Substantia nigra (tissue), 51 donors: ENCODE measurements at places on chromosomes 6 and 20.

DNA sequence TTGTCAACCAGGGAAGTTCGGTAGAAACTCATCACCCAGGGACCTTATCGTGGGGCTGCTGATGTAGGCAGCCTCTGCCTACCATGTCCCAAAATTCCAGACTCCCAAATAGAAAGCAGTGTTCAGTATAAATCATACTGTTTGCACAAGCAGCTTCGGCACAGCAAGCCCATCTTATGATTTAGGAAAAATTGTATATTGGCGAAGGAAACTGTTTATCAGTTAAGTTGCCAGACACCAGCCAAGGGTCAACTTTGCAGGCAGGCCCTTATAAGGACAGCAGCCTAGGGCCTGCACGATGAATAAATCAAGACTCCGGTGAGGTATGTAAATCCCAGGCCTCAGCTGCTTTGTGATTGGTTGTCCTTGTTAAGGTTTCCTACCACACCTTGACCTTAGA, 36.8 kb downstream of the GFOD1 start:
- DNase-seq: no peak

- no peak for DNase-seq
Measured at GRCh38 chr20:10067321-10067720, 32.5 kb downstream of the ANKEF1 start.

DNA sequence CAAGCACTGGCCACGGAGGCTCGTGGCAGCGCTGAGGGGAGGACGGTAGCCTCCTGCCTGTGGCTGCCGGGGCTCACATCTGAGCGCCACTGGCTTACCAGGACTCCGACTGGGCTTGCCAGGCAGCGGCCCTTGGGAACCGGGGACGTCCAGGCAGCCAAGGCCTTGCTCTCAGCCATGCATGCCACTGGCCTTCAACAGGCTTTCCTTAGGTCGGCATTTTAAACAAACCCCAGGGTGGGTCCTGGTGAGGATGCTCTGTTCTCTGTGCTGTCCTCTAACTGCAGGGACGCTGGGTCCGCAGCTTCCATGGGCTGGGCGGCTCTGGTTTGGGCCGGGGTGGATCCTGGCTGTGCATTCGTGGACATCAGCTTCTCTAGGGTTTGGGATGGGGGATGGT, 59.1 kb upstream of the BHLHE23 start:
- DNase-seq: no peak

- no peak for DNase-seq
Measured at GRCh38 chr6:127762284-127762683, 138.6 kb downstream of the THEMIS start.

DNA sequence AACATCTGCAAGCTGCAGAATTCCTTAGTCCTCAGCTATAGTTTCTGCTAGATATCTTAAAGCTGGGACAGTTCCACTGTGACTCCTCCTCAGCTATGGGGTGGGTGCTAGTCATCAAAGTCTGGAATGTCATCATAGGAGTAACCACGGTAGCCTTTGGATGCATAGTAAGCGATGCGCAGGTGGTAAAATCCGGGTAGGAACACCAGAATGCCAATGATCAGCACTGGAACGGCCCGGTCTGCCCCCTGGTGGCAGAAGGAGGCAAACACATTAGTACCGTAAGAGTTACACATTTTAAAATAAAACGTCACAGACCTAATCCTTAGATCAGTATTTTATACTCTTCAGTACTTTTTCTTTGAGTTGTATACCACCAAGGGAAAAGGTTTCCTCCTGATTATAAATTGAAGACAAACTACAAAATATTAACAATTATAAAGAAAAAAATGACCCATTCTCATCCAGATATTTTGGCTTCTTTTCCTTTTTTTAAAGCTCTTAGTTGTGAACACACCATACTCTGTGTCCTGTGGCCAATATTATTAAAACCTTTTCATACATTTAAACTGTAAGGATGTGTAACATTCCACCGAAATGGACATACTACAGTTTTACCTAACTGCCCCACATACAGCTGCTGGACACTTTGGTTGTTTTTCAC, 18.9 kb downstream of the PCNA start:
- DNase-seq: peak; percentile 70

DNA sequence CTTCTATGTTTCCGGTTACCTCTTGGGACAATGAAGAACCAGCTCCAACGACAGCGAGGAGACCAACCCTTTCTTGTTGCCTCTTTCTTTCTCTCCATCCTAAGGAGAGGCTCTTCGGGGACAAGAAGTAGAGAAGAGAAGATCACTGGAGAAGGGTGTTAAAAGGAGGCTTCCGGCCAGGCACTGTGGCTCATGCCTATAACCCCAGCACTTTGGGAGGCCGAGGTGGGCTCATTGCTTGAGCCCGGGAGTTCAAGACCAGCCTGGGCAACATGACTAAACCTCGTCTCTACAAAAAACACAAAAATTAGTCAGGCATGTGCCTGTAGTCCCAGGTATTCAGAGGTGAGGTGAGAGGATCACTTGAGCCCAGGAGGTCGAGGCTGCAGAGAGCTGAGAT, 90.8 kb upstream of the TNFAIP3 start:
- DNase-seq: no peak

DNA sequence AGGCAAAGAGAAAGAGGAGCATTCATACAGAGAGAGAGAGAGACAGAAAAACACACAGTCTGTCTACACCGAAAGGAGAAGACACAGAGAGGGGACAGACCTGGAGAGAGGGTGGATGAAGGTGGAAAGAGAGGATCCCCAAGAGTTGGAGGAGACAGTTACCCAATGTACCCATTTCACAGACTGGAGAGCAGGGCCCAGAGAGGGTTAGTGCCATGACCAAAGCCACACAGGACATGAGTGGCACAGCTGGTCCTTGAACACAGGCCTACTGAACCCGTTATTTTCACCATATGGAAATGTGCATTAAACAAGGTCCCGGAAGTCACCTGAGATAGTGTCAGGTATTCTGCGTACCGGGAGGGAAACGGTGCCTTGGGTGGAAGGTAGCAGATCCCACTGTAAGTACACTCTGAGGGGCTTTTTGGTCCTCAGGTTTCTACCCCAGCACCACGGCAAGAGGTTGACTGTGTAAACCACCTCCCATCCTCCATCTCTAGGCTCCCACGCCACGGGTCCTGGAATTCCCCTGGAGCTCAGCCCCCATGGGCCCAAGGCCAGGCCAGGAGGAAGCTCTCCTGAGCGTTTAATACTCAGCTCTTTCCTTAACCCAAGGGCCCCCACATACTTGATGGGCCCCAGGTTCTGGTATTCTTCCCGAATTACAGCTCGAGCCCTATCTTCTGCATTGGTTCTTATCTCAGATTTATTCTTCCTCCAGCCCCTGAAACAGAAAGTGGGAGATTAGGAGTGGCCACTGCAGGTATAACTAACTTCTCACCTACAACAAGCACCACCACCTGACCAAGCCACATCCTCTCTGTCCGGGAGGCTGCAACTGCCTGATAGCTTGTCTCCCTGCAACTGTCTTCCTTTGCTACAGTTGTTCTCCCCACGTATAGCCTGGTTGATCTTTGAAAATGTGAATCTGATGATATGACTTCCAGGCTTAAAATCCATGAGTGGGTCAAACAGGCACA, 38.4 kb upstream of the OCSTAMP start:
- DNase-seq: no peak

DNA sequence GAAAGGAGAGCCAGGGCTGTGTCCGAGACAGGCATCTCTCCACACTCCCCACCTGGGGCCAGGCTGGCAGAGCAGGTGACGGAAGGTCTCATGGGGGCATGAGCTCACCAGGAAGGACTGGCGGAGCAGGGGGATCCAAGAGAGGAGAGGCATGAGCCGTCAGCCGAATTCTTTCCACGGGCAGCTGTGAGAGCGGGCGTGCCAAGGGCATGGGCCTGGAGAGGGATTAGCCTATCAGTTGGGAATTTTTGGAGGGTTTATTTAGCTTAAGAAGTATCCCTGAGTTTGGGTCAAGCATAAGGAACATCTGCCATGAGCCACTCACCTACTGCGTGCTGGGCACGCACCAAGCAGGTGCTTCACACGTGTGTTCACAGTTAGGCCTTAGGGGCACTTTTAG, 60.2 kb upstream of the ZNFX1 start:
- DNase-seq: no peak

DNA sequence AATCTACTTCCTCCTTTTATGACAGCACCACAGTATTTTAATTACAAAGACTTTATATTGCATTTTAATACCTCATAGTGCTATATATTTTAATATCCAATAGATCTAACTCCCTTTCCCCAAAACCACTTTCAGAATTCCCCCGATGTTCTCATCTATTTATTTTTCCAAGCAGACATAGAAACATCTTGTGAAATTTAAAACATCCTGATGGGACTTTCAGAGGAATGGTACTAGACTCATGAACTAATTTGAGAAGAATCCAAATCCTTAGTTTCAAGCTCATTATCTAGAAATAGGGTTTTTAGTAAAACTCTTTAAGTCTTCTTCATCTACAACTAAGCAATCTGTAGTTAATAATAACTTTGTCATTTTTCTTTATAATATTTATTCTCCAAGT, 97.0 kb downstream of the TRERF1 start:
- DNase-seq: no peak

- no peak for DNase-seq
Measured at GRCh38 chr6:52305411-52305810, 20.9 kb upstream of the MCM3 start.

GRCh38 chr6:6900569-6901204, 207.1 kb upstream of the RREB1 start:
- DNase-seq: no peak

- no peak for DNase-seq
Measured at GRCh38 chr6:15429141-15430110, 183.6 kb downstream of the JARID2 start.

GRCh38 chr20:63009988-63010769, 3.4 kb upstream of the BHLHE23 start:
- DNase-seq: no peak

DNA sequence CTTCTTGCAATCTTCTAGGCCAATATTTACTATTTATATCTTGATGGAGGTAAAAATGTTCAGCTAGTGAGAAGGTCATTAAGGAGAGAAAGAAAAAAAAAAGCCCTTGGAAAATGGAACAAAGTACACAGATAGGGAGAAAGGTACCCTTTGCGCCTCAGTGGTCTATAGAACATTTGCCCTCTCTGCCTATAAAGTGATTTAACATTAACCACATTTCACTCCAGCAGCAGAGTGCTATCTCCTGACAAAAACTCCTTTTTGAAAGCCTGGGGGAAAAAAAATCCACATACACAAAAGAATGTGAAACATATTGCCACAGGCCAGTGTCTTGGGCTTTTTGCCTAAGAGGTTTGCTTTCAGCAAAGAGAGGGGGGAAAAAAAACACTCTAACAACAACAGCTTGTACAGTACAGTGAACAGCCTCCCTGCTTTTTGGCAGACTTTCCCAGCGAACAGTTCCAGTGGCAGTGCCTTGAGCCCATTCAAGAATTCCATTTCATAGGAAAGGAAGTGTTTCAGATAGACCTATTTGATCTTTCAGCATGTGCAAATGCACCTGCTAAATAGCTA, 695 bp downstream of the ARHGAP18 start:
- DNase-seq: peak; percentile 6

DNA sequence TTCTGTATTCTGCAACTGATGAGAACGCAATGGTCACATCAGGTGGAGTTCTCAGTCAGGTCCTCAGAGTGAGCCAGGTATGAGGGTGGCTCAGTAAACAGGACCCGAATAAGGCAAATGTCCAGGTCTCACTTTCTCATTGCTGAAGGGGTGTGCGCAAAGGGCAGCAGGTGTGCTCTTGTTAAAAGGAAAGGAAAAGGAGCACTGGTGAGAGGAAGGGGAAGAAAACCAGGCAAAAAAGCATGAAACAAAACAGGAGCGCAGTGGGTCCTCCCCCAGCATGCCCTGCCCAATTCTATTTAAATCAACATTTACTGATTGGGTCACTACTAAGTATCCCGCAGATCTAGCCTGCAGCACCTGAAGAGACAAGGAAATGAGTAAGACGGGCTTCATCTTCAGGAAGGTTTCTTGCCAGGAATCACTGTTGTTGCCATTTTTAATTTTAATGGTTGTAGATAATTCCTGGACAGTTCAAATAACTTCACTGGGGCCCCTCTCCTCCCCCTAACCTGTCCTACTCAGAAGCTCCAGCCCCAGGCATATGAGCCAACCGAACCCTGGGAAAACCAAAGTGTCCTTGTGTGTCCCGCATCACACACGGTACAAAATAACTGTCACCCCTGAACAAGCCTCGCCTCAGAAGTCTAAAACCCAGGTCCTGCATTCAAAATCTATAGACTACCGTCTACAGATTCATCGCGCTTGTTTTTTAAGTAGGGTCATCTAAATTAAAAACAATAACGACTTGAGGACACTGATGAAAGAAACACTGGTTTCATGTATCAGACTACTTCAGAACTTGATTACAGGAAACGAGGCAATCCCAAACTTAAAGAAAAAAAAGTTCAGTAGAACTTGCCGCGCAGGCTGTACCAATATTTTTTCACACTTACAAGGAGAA, 980 bp downstream of the MBOAT1 start:
- no peak for DNase-seq

- DNase-seq: no peak
Measured at GRCh38 chr6:37011656-37012378, 6.4 kb downstream of the FGD2 start.

- no peak for DNase-seq
Measured at GRCh38 chr6:105890521-105891244, 195.5 kb upstream of the PRDM1 start.

- DNase-seq: peak; percentile 41
Measured at GRCh38 chr6:21596145-21596948, 2.8 kb downstream of the SOX4 start.

DNA sequence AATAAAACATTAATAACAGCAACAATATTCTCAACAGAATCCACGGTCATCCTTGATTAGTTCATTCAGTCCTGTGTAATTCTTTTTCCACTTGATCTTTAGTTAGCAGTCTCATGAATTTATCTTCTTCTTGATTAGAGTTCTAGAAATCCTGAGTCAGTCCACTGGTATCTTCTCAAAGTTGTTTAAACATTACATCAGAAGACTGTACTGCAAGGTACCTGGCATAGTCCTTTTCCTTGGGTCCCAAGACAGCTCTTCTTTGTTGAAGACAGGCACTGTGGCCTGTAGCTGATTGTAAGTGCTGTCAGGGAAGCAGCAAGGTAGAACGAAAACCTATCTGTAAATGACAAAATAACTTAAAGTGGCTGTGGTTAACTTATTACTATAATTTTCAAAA, 11.8 kb downstream of the MAP3K4 start:
- no peak for DNase-seq

GRCh38 chr6:79072640-79073181, 5.3 kb downstream of the PHIP start:
- DNase-seq: no peak
